Activated CD4-positive, alpha-beta T cell treated with anti-CD3 and anti-CD28 coated beads, Interleukin-2, amount 50 U/mL, for 1 hour (primary cell): ENCODE measurements at places on chromosomes 7 and 10.

- DNase-seq, result no peak
Measured at GRCh38 chr7:98418636-98419315, 17.9 kb upstream of the BAIAP2L1 start.

DNA sequence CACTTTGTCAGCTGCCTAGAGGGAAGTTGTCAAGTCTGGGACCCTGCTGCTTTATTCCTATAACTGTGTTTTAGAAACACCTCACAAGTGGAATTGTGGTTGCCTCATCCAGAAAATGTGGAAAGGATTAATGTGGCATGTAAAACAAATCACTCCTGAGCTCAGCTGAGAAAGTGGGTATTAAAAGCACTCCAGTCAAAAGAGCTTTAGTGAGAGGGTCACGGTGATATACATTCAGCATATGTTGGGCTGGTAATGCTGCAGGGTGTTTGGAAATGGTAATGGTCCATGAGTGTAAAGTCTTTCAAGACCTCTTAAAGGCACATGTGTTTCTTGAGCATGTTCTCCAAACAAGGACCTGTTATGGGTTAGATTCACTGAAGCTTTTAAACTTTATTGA lies 318.2 kb upstream of the MEOX2 start:
- no peak for DNase-seq

DNA sequence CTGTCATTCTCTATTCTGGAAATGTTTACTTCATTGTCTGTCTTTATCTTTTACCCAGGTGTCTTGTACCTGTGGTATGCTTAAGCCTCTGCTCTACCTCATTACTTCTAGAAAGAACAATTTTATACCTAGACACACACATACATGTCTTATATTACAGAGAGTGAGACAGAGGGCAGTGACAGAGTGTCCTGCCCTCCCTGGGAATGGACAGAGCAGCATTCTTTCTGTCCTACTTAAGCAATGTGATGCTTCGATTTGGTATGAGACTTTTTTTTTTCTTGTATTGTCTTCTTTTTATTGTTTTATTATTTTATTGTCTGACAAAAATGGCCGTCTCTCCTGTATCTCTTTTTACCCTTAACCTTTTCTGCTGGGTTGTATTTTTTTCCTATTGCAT lies 286.1 kb downstream of the EXOC4 start:
- no peak for DNase-seq

- no peak for DNase-seq
Measured at GRCh38 chr10:78752708-78753107, 316.1 kb upstream of the ZMIZ1 start.

DNA sequence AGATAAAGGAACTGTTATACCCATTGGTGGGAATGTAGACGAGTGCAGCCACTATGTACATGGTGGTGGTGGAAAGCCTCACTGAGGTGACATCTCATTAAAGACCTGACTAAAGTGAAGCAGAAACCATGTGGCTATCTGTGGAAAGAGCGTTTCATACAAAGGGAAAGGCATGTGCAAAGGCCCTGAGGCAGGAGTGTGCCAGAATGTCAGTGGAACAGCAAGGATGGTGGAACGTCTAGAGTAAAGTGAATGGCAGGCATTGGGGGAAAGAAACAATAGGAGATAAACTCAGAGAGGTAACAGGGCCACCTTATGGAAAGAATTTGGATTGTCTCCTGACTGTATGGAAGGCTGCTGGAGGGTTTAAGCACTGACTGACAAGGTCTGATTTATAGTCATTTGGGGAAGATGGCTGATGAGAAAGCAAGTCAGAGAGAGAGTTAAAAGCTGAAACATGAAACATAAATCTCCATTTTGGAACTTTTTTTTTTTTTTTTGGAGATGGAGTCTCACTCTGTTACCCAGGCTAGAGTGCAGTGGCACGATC lies 245.7 kb downstream of the STK31 start:
- no peak for DNase-seq

DNA sequence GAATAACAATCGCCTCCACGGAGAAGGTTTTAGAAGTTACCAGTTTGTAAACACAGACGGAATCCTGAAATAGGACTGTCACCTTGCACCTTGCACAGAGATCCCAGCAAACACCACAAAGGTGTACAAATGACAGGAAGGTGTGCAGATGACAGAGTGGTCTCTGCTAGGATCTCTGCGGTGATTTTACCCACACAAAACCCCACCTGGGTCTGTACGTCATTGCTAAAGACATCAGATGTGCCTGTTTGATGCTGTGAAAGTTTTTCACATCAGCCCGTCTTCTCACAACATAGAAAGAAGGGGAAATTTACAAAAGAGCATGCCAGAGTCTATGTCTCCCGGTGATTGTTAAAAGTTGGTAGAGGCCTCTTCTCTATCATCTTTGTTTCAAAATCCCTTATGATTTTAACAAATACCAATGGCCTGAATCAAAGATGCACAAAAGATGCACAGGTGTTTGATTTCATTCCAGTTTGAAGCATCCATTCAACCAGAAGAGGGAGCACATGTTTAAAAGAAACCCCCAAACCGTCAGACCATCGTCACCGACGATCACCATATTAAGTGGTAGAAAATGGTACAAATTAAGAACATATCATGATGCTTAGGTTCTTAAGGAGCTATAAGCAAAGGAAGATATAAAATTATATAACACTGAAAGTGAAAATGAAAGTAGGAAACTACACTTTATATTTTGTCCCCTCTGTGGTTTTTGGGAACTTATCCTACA lies 576.5 kb downstream of the PTPRN2 start:
- DNase-seq, result no peak

DNA sequence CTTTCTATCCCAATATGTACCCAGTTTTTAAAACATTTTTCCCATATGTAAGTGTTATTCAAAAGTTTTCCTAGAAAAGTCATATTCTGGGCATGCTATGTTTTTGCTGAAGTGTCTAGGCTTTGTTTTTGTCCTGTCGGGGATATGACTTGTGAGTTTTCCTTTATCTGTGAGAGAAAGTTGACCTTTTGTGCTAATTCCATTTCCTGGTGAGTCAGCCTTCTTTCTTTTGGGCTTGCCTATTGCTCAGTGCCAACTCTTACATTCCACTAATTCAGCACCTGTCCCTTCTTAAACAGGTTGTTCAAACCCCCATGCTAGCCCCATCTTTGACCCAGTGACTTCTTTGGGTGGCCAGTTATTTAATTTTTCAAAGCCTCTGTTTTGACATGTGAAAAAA lies 146.2 kb downstream of the AHR start:
- no peak for DNase-seq

DNA sequence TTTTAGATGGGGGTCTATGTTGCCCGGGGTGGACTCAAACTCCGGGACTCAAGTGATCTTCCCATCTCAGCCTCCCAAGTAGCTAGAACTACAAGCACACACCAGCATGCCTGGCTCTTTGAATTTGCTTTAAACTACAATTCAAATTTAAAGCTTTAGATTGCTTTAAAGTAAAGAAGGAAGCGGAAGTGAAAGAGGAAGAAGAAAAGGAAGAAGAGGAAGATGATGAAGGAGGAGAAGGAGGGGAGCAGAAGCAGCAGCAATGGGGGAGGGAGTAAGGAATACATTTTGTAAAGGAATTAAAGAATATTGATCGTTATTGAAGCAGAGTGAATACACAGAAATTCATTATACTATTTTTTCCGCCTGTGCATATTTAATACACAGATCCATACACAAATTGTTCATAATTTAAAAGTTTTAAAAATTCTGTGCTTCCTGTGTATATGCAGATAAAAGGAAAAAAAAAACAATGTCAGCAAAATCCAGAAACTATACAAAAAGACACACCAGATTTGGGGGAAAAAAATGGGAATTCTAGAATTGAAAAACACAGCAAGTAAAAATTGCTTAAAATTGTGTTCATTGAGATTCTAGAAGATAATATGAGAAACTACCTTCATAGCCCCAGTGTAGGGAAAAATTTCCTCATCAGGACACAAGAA lies 60.8 kb upstream of the KCNMA1 start:
- DNase-seq, result no peak

- no peak for DNase-seq
Measured at GRCh38 chr7:105487579-105488571, 34.2 kb downstream of the PUS7 start.

GRCh38 chr7:146956321-146956720 lies 839.7 kb downstream of the CNTNAP2 start:
- no peak for DNase-seq
